ENCODE measurements at places on chromosomes 11 and 22. TPM values are rescaled to one million over a fixed set of nuclear protein-coding genes. Genes with fewer than 3 reads are reported as not detected.
A peak's percentile ranks its signal among the peaks of the same experiment; 100 is the strongest.

- DNase-seq, result no peak
These were observed 7.1 kb upstream of the ATG16L2 start for GRCh38 chr11:72807021-72807693.

DNA sequence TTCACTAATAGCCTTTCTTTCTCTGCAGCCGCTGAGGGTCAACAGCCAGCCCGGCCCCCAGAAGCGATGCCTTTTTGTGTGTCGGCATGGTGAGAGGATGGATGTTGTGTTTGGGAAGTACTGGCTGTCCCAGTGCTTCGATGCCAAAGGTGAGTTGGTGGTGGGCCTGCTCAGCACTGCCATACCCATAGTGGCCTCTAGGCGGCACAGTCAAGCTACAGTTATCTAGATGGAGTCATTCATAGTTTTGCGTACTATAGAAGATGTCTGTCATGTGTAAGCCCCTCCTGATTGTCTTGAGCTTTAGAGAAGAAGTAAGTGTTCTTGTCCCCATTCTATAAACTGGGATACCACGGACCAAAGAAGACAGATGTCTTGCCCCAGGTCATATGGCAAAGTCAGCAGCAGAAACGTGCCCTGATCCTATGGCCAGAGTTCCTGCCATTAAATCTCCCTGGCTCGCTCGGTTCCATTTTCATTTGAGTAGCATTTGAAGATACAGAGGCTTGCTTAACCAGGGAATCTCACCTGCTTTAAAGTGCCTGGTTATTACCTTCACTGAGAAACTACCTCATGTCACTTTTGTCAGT is 42.1 kb upstream of the CRTAM start:
- peak; percentile 85 for DNase-seq

DNA sequence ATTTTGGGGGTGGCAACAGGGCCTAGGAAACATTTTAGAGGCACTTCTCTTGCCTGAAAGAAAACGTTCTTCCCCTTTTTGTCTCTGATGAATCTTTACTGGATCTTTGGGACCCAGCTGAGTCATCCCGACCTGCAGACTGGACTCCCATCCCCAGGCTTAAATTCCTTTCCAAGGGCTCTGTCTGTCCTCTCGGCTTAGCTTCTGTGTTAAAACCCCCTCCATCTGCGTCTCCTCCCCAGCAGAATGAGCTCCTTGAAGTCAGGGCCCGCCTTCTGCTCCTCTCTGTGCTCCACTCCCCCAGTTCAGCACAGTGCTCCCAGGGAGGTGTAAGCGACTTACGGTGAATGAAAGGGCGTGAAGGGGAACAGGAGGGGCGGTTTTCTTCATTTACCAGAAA is 895 bp upstream of the DAGLA start:
- no peak for DNase-seq

GRCh38 chr11:1947592-1948237 is 583 bp downstream of the MRPL23 start:
- no peak for DNase-seq

FIBIN gene
- total RNA-seq, result 9.4 TPM

Data from spleen (tissue), 13 donors.